ENCODE measurements at places on chromosomes 6 and 20. TPM values are rescaled to one million over a fixed set of nuclear protein-coding genes. Genes with fewer than 3 reads are reported as not detected.
A peak's percentile ranks its signal among the peaks of the same experiment; 100 is the strongest.

The TFAP2B gene
- polyA plus RNA-seq = 0.05 TPM

DNA sequence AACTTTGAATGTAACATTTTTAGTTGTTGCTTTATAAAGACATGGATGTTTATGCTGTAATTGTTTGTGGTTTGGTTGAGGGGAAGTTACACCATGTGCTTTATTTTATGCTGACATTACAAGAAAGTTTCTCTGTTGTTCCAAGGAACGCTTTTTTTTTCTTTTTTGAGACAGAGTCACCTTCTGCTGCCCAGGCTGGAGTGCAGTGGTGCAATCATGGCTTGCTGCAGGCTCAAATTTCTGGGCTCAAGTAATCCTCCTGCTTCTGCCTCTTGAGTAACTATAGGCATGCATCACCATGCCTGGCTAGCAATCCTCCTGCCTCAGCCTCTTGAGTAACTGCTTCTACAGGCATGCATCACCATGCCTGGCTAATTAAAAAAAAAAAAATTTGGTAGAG, 21.0 kb upstream of the IFNGR1 start:
- DNase-seq = peak; percentile 61

- no peak for DNase-seq
These were observed 121.1 kb upstream of the SLC35B3 start for GRCh38 chr6:8556370-8557013.

DNA sequence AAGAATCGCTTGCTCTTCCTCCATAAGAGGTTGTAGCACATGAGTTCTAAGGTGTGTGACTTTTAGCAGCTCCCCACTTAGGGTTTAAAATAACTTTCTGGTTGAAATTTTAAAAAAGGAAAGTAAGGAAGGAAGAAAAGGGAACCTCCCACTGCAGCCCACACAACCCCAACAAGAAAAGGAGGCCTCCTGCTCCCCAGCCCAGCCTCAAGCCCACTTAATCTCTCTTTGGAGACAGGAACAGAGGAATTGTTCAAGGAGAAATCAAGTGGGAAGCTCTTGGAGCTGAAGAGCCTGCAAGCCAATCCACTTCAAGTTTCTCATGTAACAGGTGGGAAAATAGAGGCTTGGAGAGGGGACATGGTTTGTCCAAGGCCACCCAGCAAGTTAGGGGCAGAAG, 39.1 kb upstream of the PREX1 start:
- DNase-seq = no peak
